ENCODE measurements at places on chromosomes 3 and 15. TPM values are rescaled to one million over a fixed set of nuclear protein-coding genes. Genes with fewer than 3 reads are reported as not detected.

DNA sequence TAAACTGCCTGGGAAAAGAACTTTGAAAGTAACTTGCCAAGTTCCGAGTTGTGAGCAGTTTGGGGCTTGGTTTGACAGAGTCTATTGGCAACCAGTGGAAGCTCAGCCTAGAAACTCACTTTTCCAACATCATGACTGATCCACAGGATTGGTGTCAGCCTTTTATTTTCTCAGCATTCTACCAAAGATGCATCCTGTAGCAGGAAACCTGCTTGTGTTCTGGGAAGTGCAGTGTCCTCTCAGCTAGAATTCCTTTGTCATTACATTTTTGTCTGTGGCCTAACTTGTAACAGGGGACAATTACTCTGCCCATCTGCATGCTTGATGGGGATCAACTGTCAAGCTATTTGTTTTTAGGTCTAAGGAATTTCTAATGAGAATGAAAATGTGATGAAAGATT lies 116.7 kb upstream of the LMOD3 start:
- DNase-seq = no peak
- no peaks in the 10 kb centered on the region for H3K27me3 ChIP-seq
- peaks cover 39% of the 10 kb centered on the region for H3K4me1 ChIP-seq
- no peaks in the 10 kb centered on the region for H3K36me3 ChIP-seq

GRCh38 chr3:2713923-2714322 lies 396.3 kb downstream of the IL5RA start:
- H3K27ac ChIP-seq = no peak overlapping the region
- H3K27me3 ChIP-seq = no peaks in the 10 kb centered on the region
- no peak for DNase-seq

- no peaks in the 10 kb centered on the region for H3K36me3 ChIP-seq
- H3K4me1 ChIP-seq = no peaks in the 10 kb centered on the region
- no peaks in the 10 kb centered on the region for H3K27me3 ChIP-seq
- DNase-seq = no peak
Observed at GRCh38 chr15:79994615-79995014, 23.6 kb upstream of the BCL2A1 start.

- H3K4me3 ChIP-seq = no peak overlapping the region
- H3K4me1 ChIP-seq = peaks cover 22% of the 10 kb centered on the region
- no peaks in the 10 kb centered on the region for H3K36me3 ChIP-seq
- no peaks in the 10 kb centered on the region for H3K27me3 ChIP-seq
- H3K27ac ChIP-seq = no peak overlapping the region
Observed at GRCh38 chr3:77234004-77234403, 194.1 kb downstream of the ROBO2 start.

The CELSR3 gene
- total RNA-seq = 5.9 TPM

- no peak overlapping the region for H3K4me3 ChIP-seq
- no peak for DNase-seq
- H3K4me1 ChIP-seq = no peaks in the 10 kb centered on the region
- H3K27me3 ChIP-seq = no peaks in the 10 kb centered on the region
- no peak overlapping the region for H3K27ac ChIP-seq
- no peaks in the 10 kb centered on the region for H3K36me3 ChIP-seq
Observed at GRCh38 chr15:101380146-101380545, 85.1 kb upstream of the SNRPA1 start.

Measured in cardiac muscle cell (in vitro differentiated cells and primary cell).